NCI-H1417 treated with DMSO at 0.1 percent for 48 hours (cell line): ENCODE measurements at places on chromosomes 7 and 10.

GRCh38 chr7:75887669-75888369 is 9.0 kb downstream of the RHBDD2 start:
- no peak for DNase-seq

- no peak for DNase-seq
These were observed 76.8 kb upstream of the PITRM1 start for GRCh38 chr10:3249307-3249889.

- DNase-seq: no peak
These were observed 202.8 kb downstream of the MAD1L1 start for GRCh38 chr7:2029936-2030335.

DNA sequence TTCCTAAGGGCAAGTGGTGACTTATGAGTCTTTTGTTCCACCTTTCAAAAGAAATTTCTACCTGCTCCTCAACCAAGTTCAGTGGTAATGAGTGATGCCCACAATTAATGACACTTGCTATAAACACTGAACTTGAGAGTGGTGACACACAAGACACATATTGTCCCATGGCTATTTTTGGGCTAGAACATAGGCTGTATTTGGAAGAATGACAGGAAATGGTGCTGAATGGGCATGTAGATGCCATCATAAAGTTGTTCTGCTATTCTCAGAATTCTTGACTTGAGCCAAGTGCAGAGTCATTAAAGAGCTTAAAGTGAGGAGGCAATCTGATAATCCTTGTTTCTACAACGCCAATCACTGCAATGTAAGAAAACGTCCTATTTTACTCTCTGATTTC is 313.3 kb downstream of the AGMO start:
- DNase-seq: no peak

DNA sequence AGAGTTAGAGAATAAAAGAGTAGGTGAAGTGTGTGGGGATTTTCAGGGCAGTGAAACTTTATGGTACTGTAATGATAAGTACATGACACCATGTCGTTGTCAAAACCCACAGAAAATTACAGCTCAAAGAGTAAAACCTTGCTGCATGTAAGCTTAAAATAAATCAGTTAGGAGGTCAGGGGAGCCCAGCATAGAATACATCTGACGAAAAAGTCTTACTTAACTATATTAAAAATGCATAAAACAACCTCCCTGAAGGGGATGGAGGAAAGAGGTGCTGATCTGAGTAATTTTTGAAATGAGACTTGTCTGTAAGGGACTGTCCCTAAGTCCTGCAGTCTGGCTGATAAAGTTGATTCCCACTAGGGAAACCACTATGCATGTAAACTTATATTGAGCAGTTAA is 49.8 kb upstream of the AKR1E2 start:
- no peak for DNase-seq

GRCh38 chr10:16984242-16984641 is 145.4 kb downstream of the CUBN start:
- no peak for DNase-seq

DNA sequence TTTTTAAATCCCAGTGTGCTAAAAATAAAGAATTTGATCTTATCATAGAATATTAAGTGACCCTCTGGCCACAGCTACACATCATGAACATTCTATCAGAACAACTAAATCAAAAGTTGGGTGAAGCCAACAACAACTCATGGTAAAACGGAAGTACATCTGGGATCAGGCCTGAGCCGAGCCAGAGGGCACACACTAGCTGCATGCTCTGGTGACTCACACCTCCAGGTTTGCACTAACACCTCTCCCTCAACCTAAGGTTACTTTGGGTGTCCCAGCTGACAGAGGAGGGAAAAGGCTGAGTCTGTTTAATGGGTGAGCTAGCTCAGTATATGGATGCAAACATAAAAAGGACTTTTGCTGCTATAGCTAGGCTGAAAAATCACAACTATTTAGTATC is 281.6 kb downstream of the HGF start:
- no peak for DNase-seq

- DNase-seq: no peak
These were observed 11.5 kb upstream of the SP8 start for GRCh38 chr7:20798081-20798693.
